ENCODE measurements at places on chromosomes 11 and 22.

GRCh38 chr22:25208328-25208727 lies 8.7 kb downstream of the CRYBB3 start:
- no peak for DNase-seq

DNA sequence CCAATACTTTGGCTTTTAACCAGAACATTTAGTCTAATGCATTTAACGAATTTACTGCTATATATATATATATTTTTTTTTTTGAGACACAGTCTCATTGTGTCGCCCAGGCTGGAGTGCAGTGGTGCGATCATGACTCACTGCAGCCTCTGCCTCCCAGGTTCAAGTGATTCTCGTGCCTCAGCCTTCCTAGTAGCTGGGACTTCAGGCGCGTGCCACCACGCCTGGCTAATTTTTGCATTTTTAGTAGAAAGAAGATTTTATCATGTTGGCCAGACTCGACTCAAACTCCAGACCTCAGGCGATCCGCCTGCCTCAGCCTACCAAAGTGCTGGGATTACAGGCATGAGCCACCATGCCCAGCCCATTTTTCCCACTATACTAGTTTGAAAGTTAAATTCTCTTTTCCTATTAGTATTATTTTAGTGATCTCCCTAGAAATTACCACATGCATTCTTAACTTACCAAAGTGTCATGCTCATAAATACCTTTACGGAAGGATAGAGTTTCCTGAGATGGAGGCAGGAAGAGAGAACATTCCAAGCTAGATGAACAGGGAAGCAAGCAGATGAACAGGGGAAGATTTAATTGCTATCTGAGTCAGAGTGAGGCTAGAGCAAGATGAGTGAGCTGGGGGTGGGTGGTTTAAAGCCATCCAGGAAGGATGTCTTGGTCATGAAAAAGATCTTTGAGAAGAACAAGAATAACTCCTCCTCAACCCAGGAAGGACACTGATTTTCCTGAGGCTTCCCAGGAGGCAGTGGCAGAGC lies 4.4 kb upstream of the PGAP2 start:
- DNase-seq = no peak

DNA sequence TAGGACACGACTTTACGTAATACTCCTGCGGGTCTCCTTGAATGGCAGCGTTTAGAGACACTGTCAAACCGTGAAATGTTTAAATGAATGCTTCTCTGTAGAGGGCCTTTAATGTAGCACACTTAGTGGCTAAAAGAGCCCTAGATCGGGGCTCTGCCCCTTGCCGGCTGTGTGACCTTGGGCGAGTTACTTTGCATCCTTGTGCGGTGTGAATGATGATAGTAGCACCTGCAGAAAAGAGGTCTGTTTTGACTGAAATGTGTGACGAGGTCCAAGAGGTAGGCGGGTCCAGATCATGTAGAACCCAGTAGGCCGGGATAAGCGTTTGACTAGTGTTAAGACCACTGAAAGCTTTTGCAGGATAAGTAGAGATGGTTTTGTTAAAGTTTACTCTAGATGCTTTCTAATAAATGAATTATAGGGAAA lies 866 bp downstream of the MED17 start:
- DNase-seq = no peak

DNA sequence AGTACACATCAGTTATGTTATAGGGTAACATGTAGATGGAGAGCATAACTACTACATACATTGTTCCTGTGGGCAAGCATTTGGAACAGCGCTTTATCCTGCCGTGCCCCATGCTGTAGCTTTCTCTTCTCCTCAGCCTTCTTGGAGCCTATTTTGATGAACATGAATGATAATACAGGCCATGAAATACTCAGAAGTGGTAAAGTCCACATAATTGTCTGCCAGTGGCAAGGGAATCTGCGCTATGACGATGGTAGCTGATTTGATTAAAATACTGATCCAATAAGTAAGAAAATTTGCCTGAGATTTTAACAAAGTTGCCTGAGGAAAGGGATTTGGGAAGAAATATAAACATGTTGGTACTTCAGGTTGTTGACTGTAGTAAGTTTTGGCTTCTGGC lies 23.3 kb downstream of the ALKBH3 start:
- no peak for DNase-seq

- no peak for DNase-seq
Observed at GRCh38 chr22:22902247-22903001, 14.8 kb downstream of the IGLL5 start.

All from neural crest cell (in vitro differentiated cells).